NCI-H2029 treated with DMSO at 0.1 percent for 48 hours (cell line): ENCODE measurements at places on chromosomes 7 and 10.
A peak's percentile ranks its signal among the peaks of the same experiment; 100 is the strongest.

DNA sequence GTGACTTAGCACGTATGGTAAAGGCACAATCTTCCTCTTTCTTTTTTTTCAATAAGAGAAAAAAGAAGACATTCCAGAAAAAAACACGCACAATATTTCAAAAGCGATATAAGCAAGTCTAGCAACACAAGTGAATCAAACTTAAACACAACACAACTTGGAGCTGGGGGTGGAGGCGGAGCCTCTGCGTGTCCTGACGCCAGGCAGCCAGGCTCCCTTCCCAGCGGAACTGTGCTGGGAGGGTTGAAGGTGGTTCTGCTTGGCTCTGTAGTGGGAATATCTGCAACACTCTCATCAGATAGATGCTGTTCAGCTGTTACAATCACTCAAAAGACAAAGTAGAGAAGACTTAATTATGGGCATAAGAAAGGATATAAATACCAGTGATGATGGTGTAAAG is 211.4 kb downstream of the WDR37 start:
- DNase-seq, result no peak

- no peak for DNase-seq
These were observed 82.4 kb downstream of the NKX6-2 start for GRCh38 chr10:132703419-132704007.

GRCh38 chr7:100720671-100721504 is 620 bp downstream of the EPO start:
- DNase-seq, result no peak

DNA sequence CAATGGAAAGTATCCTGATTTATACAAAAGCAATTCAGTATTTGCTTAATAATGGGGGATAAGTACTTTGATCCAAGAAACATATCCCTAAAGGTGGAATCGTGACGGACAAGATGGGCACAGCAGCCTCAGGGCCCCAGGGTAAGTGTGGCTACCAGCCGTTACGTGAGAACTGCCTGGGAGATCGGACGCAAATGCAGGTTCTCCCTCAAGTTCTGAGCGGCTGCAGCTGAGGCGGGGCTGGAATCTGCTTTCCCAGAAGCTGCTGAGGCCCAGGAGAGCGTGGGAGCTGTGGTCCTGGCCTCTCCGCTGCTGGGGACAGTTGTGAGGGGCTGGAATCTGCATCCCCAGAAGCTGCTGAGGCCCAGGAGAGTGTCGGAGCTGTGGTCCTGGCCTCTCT is 13.5 kb downstream of the FOXL3 start:
- DNase-seq, result no peak

DNA sequence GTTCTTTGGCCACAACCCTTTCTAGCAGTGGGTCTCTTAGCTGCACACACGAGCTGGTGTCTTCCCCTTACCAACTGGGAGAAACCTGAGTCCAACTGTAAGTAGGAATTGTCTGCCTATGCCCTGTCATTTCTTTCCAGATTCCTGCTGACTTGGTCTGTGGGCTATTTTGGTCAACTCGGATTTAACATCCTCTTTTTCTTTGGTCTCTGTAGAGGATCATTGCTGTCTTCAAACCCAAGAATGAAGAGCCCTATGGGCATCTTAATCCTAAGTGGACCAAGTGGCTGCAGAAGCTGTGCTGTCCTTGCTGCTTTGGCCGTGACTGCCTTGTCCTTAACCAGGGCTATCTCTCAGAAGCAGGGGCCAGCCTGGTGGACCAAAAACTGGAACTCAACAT is 10.3 kb downstream of the PI4K2A start:
- DNase-seq, result no peak

DNA sequence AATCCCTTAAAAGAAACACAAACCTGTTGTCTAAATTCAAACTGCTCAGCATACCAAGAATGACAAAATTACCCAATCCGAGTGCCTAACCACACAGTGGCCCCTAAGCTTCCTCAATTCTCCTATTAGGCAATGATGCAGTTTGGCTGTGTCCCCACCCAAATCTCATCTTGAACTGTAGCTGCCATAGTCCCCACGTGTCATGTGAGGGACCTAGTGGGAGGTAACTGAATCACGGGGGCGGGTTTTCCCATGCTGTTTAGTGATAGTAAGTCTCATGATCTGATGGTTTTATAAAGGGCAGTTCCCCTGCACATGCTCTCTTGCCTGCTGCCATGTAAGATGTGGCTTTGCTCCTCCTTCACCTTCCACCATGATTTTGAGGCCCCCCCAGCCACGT is 21.9 kb downstream of the PSAP start:
- DNase-seq, result no peak

GRCh38 chr10:3500408-3500856 is 284.6 kb downstream of the KLF6 start:
- DNase-seq, result no peak

DNA sequence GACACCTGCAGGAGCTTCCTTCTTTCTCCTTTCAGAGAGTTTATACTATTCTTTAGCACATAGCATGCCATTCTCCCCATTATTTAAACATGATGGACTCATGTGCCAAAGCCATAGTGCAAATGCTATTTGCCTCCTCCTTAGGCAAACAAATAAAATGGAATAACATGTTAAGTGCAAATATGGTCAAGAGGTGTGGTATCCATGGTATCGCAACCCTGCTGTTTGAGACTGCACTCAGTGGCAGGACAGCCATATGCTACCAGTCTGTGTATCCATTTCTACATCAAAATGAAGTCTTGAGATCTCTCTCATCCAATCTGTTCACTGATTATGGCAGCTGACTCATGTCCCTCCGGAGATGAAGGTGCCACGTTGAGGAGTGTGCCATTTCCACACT is 22.8 kb downstream of the HEPACAM2 start:
- DNase-seq, result peak; percentile 49

GRCh38 chr7:1087952-1088920 is at the start of gene GPER1:
GPER1 (plus strand) TSS chr7:1088113; CDS start chr7:1091729, 3,616 bp downstream.
- DNase-seq, result no peak
